ENCODE measurements at places on chromosomes 13 and 19.

GRCh38 chr13:39039041-39039440 lies 785 bp downstream of the NHLRC3 start:
- no peak for DNase-seq

DNA sequence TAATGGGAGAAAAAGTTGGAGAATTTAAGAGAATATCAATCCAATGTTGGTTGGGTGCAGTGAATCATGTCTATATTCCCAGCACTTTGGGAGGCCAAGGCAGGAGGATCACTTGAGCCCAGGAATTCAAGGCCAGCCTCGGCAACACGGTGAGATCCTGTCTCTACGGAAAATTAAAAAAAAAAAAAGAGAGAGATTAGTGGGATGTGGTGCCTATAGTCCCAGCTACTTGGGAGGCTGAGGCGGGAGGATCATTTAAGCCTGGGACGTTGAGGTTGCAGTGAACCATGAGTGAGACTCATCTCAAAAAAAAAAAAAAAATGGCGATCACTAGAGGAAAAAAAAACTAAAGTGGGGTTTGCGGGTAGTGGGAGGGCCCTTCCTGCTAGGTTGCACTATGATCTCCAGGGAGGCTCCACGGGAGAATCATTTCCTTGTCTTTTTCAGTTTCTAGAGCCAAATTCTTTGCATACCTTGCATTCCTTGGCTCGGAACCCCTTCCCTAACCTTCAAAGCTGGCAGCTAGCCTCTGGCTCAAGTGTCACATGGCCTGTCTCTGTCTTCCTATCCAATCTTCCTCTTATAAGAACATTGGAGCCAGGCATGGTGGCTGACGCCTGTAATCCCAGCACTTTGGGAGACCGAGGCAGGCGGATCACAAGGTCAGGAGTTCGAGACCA lies 5.8 kb upstream of the ERCC2 start:
- DNase-seq: no peak

GRCh38 chr13:53783471-53783870 lies 754.9 kb downstream of the OLFM4 start:
- no peak for DNase-seq

DNA sequence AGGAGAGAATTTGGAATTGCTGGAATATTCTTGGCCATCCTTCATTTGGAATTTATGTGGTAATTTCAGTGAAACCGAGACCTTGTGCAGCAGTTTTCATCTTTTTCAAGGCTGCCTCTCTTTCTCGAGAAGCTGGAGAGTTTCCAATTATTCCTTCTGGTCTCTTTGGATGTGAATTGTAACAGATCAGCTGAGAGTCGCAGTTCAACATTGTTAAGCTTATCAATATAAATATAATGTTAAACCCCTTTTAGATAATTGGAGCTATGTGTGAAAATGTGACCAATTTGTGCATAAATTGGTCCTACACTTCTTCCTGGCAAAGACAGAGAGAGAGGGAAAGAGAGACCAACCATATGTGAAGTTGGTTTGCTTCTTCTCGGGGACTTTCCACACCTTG lies 425.6 kb downstream of the TSHZ3 start:
- no peak for DNase-seq

- DNase-seq: no peak
Measured at GRCh38 chr13:30755678-30756077, 20.3 kb downstream of the ALOX5AP start.

DNA sequence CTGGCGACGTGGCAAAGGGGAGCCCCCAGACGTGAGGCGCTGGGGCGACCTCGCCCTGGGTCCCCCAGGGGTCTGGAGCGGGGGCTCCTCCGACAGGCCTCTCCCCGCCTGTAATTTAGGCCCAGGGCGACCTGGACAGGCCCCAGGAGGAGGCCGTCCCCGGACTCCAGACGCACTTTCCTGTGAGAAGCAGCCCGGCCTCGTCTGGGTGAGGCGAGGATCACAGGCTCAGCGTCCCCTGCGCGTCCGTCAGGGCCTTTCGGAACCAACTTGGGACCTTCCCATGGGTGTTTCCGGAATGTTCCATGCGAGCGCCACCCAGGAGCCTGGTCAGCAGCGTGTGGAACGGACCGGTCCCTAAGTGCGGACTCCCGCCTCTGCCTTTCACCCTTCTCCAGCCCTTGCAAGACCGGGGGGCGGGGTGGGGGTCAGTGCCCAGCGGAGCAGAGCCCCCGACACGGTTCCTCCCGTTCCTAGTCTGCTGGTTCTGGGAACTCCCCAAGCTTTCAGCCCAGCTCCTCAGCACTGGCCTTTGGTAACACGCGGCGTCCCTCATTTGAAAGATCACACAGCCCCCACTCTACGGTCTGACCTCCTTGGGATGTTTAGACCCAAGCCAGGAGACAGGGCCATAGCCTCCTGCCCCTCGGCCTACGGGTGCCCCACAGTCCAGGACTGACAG lies 1.1 kb upstream of the GRTP1 start:
- DNase-seq: no peak

GRCh38 chr19:45418802-45419201 lies 4.9 kb downstream of the ERCC1 start:
- no peak for DNase-seq

DNA sequence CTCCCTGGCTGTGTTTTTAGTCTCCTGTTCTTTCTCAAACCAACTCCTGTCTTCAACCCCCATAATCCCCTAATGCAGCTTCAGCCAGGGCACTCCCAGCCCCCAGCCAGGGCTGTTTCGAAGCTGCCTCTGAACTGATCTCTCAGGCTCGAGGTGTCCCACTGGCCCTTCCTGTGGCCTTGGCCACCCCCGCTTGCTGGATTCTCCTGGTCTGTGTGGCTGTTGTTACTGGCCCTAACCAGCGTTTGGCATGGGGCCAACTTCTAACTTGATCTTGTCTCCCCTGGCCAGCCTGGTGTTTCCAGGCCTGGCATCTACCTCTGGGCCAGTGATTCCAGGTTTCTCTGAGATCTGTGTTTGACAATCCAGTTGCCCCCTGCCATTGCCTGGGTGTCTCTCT lies 11.0 kb downstream of the XAB2 start:
- no peak for DNase-seq

GRCh38 chr13:108494991-108495645 lies 134.3 kb upstream of the MYO16 start:
- DNase-seq: no peak

DNA sequence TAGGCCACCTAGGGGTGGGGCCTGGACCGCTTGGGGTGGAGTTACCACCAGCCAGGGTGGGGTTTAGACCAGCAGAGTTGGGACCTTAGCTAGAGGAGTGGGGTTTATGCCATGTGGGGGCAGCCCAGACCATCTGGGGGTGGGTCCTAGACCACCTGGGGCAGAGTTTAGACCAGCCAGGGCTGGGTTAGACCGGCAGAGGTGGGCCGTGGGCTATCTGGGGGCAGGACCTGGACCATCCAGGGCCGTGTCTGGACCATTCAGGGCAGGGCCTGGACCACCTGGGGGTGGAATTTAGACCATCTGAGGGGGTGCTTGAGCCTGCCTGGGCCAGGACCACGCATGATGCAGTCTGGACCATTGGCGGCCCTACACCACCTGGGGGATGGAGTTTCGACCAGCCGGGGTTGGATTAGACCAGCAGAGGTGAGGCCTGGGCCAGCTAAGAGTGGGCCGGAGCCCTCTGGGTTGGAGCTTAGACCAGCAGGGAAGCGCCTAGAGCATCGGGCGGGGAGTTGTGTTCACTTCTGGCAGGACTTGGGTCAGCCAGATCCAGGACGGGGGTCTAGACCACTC lies 10.0 kb upstream of the CACNG6 start:
- DNase-seq: no peak

GRCh38 chr19:7360393-7360984 lies 11.8 kb downstream of the ARHGEF18 start:
- no peak for DNase-seq

GRCh38 chr19:32671883-32672593 lies 2.9 kb downstream of the ANKRD27 start:
- no peak for DNase-seq

- no peak for DNase-seq
Measured at GRCh38 chr19:18558202-18558555, 509 bp downstream of the KXD1 start.

DNA sequence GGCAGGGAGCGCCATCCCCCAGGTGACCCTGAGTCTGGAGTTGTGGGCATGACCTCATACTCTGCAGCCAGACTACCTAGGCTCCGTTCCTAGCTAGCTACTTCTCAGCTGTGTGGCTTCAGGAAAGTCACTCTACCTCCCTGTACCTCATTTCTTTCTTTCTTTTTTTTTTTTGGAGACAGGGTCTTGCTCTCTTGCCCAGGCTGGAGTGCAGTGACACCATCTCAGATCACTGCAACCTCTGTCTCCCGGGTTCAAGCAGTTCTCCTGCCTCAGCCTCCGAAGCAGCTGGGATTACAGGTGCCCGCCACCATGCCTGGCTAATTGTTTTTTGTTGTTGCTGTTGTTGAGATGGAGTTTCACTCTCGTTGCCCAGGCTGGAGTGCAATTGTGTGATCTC lies 15.0 kb downstream of the PLIN3 start:
- no peak for DNase-seq

DNA sequence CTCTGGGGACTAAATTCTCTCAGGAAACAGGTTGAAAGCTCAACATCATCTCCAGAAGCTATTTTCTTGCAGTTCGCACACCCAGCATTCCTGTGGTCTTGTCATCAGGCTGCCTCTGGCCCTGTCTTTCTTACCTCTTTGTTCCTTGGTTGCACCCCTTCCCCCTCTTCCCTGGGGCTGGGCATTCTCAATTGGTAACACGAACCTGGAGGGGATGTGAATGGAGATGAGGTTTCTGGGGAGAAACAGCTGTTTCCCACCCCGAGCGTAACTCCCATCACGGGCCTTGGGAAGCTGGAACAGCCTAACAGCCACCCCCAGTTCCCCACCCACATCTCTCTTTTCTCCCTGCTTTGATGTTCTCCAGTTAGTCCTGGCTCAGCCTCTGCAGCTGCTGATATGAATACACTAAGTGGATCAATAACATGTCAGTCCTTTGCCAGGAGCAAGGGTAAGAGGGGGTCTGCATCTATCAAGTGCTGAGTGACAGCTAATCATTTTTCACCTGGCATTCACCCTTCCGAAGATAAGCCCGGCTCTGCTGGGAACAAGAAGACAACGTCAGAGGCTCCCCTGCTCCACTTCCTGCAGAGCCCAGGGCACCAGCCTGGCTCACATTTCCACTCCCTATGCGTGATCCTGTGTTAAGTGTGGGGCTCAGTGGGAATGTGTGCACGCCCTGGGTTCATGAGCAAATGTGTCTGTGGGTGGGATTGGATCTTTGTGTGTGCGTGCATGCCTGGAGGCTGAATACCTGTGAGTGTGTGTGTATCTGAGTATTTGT lies 74.0 kb upstream of the KCTD15 start:
- no peak for DNase-seq

- no peak for DNase-seq
Measured at GRCh38 chr19:13952931-13953531, 722 bp downstream of the DCAF15 start.

- DNase-seq: peak; percentile 13
Measured at GRCh38 chr19:294946-295686, 3.9 kb upstream of the PLPP2 start.

DNA sequence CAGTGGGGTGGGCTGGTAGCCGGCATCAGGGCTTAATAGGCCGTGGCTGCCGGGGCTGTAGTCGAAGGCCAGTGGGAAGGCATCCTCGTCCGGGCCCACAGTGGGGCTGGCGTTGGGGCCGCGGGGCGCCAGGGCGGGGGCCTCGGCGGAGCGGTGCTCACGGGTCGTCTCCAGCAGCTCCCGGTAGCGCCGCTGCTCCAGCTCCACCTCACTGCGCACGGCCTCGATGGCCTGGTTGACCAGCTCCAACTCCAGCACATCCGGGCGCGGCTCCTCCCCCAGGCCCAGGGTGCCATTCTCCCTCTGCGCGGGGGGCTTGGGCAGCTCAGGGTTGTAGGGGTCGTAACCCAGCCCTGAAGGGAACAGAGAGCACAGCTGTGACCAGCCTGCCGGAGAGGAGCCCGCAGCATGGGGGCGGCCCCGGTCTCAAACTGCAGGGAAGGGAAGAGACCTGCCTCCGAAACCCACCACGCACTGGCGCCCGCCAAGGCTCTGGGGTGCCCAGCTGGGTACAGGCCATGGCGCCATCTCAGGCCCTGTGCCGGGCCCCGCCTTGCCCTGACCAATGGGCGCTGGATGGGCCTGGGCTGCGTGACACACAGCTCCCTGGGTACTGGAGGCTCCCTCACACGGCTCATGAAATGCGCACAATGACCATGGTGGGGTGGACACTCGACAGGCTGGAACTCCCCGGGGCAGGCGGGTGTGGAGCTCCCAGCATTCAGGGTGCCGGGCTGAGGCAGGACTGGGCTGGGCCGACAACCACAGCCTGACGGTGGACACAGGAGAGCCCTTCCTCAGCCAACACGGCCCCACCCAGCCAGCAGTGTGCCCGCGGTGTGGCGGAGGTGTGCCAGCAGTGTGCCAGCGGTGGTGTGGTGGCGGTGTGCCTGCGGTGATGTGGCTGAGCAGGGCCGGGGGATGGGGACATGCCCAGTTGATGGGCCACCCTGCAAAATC lies 16.5 kb upstream of the ATP8B3 start:
- no peak for DNase-seq

DNA sequence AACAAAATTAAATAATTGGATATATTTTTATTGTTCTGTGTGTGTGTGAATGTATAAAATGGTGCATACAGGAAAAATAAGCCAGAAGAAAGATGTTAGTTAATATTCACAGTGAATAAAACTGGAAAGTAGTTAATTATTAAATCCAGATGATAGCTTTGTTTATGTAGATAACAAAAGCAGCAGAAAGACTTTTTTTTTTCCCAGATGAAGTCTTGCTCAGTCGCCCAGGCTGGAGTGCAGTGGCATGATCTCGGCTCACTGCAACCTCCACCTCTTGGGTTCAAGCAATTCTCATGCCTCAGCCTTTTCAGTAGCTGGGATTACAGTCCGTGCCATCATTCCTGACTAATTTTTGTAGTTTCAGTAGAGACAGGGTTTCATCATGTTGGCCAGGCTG lies 140.1 kb downstream of the ZNF486 start:
- DNase-seq: no peak

GRCh38 chr19:8731428-8732169 lies 10.2 kb downstream of the OR2Z1 start:
- DNase-seq: no peak

GRCh38 chr19:54035215-54036178 lies 28.2 kb downstream of the VSTM1 start:
- DNase-seq: no peak

GRCh38 chr19:35149463-35149862 lies 5.1 kb upstream of the FXYD5 start:
- no peak for DNase-seq

DNA sequence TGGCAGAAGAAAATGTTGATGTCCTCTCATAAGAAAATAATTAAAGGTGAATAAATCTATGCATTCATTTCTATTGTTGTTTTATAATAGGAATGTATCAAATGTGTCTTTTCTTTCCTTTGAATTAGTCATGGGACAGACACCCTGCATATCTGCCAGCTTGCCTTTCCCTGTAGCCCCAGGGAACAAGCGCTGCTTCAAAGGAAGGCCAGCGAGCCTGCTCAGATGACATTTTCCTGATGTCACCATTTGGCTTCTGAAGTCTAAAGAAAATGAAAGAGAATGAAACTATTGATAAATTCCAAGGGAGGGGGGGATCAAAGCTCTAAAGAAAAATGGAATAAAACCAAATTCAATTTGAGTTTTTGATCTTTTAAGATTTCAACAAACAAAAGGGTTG lies 574.8 kb downstream of the IRS2 start:
- no peak for DNase-seq

GRCh38 chr19:33902802-33903488 lies 106.3 kb downstream of the KCTD15 start:
- DNase-seq: no peak

GRCh38 chr13:67740871-67741535 lies 510.9 kb upstream of the PCDH9 start:
- no peak for DNase-seq

GRCh38 chr13:72514146-72514545 lies 213.3 kb downstream of the MZT1 start:
- DNase-seq: no peak

Data from activated CD4-positive, CD25-positive, alpha-beta regulatory T cell (primary cell).